Stimulated activated CD4-positive, alpha-beta T cell treated with anti-CD3 and anti-CD28 coated beads, TNF-alpha, amount 100 ng/mL, for 48 hours (primary cell): ENCODE measurements at places on chromosomes 13 and 19.

- no peak for DNase-seq
Observed at GRCh38 chr13:21826214-21827015, 155.5 kb downstream of the FGF9 start.

DNA sequence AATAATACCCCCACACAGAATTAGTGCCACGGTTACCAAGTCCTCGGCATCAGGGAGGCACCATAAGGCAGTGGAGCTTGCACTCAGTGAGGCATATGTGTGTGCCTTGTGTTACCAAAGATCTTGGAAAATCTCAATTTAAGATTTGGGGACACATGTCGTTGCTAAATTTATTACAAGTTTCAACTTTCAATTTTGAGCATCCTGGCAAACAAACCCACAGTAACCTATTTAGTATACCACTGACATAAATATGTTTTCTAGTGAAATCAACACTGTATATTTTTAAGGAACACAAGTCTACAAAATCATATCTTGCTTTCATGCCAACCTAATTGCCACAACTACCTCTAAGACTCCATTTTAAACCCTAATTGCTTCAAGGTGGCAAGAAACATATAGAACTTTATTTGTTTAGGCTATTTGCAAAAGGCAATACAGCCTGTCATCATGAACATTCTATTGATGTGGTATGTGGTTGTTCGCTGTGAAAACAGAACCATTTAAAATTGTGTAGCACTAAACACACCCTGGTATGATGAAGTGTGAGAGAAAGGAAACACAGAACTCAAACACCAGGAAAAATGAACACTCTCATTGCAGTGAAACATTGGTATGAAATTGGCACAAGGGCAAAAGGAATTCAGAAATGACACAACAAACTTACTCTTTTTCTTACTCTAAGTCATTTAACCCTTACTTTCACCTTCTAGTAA, 531.1 kb downstream of the IRS2 start:
- no peak for DNase-seq

DNA sequence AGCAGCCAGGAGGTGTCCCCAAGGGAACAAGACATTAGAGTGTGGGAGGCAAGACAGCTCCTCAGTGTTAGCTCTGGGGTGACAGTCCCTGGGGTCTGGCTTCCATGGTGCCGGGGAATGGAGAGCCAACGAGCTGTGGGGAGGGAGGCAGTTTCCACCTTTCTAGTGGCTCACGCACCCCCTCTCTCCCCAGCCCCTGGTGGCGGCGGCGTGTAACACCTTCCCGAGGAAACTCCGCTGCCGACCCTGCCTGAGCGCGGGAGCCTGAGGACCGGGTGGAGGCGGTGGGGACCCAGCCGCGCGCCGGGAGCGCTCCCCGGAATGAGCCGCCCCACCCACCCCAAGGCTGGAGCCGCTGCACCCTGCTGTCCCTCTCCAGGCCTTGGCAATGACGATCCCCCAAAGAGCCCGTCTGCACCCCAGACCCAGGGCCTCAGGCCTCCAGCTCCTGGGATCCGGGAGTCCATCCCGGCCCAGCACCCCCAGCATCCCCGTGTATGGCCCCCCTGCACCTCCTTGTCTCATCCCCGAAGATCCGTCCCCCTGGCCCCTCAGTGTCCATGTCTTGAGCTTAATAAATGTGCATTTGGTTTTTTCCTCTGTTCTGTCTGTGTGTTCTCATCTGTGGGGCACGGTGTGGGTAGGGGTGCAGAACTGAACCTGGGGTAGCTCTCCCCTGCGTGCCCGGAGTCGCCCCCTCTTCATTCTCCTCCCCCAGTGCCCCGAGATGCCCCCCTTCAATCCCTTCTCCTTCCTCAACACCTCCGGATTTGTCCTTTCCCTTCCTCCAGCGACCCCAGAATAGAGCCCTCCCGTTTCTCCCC, 622 bp upstream of the FXYD5 start:
- DNase-seq: peak; percentile 64

GRCh38 chr13:91145571-91146205, 201.8 kb upstream of the MIR17HG start:
- no peak for DNase-seq

- no peak for DNase-seq
Observed at GRCh38 chr13:46672338-46673090, 119.5 kb downstream of the LRCH1 start.

GRCh38 chr13:99797691-99798090, 173.9 kb downstream of the ZIC5 start:
- DNase-seq: no peak

DNA sequence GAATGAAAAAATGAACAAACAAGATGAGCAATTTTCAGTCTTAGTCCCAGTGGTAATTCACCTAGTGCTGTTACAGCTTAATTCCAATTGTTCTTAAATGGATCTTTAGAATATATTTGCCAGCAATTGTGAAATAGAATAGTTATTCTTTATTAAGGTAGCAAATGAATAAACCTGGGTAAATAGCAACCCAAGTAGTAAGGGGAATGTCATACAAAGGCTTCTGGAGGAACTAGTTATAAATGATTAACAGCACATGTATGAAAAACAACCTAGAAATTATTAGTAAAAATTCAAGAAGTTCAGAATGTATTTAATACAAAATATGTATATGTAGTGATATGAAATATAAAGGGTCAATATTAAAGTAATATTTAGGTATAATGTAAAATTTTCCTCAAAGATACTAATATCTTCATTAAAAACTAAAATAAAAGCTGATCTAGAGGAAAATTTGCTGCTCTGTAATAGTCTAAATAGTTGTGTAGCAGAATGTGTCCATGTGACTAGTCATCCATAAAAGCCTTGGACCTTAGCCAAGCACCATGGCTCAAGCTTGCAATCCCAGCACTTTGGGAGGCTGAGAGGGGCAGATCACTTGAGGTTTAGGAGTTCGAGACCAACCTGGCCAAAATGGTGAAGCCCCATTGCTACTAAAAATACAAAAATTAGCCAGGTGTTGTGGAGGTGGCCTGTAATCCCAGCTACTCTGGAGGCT, 535.9 kb upstream of the ATXN8OS start:
- no peak for DNase-seq

DNA sequence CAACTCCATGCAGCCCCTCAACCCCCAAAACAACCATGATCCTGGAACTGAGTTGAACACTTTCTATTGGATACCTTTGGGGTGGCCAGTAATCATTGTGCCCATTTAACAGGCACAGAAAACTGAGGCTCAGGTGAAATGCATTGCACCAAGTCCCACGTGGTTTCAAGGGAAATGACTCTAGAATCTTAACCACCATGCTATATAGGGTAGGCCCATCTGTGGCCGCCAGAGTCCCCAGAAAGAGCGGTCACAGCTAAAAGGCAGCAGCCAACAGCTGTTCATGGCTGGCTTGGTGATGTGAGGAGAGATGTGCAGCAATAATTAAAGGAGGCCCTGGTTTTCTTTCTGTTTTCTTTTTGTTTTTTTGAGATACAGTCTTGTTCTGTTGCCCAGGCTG, 2.6 kb downstream of the CNN1 start:
- DNase-seq: no peak

DNA sequence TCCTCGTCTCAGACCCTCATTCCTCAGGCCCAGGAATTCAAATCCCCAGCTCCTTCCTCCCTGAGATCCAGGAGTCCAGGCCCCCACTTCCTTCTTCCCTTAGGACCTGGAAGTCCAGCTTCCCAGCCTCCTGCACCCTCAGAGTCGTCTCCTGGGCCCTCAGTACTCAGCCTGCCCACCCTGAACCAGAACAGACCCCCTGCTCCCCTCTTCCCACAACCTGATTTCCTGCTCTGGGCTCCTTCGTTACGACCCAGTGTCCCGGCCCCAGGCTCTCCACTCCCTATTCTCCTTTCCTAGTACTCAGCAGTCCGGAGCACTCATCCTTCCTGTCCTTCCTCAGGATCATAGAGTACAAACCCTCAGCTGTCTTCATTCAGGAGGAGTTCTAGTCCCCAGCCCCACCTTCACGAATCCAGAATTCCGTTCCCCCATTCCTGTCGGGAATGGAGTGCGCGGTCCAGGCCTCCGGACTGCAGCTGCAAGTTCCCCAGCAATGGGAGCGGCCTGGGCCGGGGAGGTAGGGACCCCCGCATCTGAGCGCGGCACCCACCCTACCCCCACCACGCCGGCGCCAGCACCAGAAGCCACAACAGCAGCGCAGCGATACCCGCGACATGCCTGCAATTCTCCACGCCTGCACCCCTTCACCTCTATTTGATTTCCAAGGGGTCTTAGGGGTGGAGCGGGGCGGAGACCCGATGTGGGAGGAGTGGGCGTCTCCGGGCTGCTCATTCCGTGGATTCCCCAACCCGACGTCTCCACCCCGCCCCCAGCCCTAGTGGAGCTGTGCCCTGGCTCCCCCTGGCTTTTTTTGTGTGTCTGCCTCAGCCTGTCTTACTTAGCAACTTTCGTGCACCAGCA, 12.7 kb downstream of the EGLN2 start:
- no peak for DNase-seq

GRCh38 chr13:75897386-75897785, 261.3 kb downstream of the LMO7 start:
- DNase-seq: no peak
